ENCODE measurements at places on chromosomes 6 and 20.

- no peak for DNase-seq
Observed at GRCh38 chr6:26092443-26092842, 5.2 kb downstream of the HFE start.

GRCh38 chr6:41781366-41781730 lies 766 bp downstream of the PRICKLE4 start:
- DNase-seq, result no peak

DNA sequence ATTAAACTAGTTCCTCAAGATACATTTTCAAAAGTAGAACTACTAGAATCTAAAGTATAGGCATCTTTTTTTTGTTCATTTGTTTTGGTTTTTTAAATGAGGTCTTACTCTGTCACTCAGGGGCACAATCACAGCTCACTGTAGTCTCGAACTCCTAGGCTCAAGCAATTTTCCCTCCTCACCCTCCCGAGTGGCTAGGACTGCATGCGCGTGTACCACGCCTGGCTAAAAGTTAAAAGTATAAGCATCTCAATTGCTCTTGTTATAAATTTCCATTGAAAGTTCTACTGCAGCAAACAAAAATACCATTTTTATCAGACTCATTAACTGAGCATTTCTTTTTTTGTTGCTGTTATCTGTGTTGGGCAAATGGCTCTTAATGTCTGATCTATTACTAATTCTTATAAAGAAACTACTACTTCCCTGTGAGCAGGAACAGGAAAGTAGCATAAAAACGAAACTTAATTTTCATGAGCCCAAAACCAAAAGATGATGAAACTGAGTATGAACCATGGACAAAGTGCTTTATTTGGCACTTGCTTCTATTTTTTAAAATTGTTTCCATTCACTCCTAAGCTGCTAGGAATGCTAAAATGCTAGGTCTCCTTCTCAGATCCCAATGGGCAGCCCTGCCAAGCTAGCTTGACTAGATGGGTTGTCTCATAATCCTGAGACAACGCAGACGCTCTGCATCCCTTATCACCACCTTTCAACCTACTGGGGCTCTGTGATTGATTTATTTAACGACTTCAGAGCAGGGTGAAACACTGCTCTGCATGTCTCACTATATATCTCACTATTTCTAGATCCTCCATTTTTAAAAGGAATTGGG lies 36.9 kb downstream of the TRPC4AP start:
- DNase-seq, result no peak

GRCh38 chr20:3797226-3797545 lies 1.1 kb downstream of the CDC25B start:
- no peak for DNase-seq

DNA sequence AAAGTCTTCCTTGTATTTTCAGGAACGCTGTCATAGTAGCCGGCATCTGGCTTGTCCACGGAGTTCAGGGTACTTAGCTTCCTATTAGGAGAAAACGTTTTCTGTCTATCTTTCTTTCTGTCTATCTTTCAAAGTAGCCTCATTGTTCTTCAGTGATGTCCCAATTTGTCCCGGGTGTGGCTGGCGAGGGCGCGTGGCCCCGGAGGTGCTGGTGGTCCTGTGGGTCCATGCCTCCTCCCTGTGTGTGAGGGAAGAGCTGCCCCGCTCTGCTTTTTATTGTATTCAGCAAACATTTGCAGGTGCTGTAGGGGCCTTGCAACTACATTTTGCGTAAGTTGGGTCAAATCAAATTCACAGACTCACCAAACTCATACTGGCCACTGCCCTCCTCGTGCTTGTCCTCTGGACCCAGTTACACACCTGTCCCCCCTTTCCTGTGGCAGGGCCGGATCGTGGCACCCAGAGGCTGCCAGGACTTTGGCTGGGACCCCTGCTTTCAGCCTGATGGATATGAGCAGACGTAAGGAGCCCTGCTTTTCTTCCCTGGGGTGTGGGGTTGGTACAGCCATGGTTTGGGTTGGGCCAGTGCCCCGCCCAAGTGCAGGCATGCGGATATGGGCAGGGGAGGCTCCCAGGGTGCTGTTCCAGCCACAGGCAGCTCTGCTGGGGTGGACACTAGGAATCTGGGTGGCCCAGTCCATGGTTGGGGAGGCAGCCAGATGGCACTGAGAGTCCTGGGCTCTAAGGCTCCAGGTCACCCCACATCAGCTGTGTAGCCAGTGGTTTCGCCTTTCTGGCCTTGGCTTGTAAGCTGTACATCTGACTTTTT lies 12.3 kb downstream of the ITPA start:
- DNase-seq, result no peak

DNA sequence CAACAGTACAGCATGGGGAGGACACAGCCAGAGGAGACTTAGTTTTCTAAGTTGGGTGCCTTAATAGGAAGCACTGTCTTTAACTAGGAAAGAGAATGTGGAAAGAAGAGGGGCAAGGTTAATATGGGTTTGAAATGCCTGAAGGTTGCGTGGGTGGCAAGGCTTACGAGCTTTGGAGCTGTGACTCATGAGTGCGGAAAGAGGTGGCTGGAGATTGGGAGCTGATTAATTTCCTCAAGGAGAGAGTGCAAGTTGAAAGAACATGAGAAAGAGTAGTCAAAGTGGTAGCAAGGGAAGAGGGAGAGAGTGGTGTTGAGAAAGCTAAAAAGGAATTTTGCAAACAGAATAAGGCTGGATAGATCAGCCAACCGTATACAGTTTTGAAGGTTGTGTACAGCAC lies 315.1 kb upstream of the PRND start:
- no peak for DNase-seq

All from NCI-H1436 (cell line).